Activated gamma-delta T cell (primary cell): ENCODE measurements at places on chromosomes 12 and 14.

DNA sequence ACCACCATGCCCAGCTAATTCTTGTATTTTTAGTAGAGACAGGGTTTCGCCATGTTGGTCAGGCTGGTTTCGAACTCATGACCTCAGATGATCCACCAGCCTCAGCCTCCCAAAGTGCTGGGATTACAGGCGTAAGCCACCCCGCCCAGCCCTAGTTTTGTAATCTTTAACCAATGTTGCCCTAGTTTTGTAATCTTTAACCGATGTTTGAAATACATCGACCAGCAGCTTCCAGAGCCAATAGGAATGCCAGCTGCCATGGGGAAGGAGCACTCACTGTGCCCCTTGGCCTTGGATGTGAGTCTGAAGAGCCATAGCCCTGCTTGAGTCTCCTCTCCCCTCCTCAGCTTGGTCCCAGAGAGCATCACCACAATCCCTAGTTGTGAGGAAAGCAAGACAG, 209.3 kb upstream of the RGS6 start:
- no peak for DNase-seq

- no peak for DNase-seq
Measured at GRCh38 chr12:57545809-57546437, 1.1 kb downstream of the DCTN2 start.

DNA sequence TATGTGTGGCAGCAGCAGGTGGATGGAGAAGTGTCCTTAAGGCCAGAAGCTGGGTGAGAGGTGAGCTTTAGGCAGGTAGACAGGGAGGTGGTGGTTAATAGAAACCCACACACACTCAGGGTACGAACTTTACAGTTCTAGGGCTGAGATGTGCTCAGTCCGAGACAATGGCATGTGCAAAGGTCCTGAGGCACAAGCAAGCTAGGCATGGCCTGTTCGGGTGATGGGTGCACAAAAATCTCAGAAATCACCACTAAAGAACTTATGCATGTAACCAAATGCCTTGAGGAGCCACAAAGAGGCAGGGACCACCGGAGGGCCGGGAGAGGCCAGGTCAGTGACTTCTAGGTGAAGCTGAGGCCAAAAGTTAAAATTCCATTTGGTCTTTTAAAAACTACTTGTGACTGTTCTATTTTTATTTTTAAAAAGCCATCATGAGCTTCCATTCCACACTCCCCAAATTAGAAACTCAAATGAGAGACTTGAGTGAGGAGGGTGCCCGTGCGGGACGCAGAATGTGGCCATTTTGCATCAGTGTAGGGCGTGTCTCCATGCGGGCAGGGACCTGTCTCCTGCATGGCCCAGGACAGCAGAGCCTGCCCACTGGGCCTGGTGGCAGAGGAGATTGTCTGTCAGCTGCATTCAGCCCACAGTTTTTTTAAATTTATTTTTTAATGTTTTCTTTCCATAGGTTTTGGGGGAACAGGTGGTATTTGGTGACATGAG, 4.0 kb downstream of the RFLNA start:
- DNase-seq: no peak

GRCh38 chr14:20734430-20734806, 11.3 kb upstream of the EDDM3A start:
- DNase-seq: no peak

DNA sequence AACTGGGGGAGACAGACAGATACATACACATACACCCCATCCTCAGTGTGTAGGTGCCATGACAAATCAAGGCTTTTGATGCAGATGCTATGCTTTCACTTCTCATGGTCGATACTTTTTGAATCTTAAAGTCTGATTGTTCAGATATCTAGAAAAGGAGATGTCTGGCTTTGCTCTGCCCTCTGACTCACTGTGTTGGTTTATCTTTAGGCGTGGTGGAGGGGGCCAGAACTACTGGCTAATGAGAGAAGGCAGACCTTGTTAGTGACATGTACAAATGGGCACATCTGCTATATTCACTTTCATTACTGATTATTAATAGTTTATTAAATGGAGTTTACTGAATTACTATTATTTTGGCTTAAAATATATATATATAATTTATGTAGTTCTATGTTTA, 444.3 kb upstream of the RGS6 start:
- DNase-seq: no peak

DNA sequence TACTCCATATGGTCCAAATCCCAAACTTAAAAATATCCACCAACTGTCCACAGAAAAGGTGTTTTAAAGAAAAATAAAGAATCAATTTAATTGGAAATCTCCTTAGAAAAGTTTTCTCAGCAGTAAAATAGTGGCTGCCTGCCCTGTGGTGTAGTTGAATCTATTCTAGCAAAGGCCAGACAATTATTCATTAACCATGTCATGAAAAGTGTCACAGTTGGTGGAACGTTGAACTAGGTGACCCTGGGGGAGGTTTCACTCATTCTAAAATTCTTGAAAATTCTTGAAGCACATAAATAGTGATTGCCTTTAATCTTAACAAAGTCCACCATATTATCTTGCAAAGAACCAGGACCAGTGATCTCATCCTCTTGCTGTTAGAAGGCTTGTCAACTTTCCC, 78.4 kb upstream of the GZMB start:
- DNase-seq: no peak

- no peak for DNase-seq
Measured at GRCh38 chr14:93540235-93540634, 109.5 kb downstream of the UNC79 start.

DNA sequence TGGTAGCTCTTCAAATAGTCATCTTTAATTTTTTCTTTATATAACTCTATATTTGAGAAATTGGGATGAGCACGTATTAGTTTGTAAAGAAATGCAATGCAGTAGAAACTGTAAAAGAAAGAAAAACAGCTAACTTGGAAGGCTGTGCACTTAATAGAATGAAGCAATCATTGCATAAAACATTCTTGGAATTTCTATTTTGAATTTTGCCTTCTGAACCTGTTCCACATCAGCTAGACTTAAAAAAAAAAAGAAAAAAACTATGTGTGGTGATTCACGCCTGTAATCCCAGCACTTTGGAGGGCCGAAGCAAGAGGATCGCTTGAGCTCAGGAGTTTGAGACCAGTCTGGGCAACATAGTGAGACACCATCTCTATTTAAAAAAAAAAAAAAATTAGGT, 29.4 kb downstream of the SCN8A start:
- DNase-seq: no peak

GRCh38 chr12:118432812-118433545, 56.6 kb downstream of the SUDS3 start:
- no peak for DNase-seq

GRCh38 chr14:32939254-32940065, 781 bp downstream of the NPAS3 start:
- DNase-seq: no peak

- DNase-seq: no peak
Measured at GRCh38 chr14:88914956-88915355, 90.5 kb downstream of the TTC8 start.

DNA sequence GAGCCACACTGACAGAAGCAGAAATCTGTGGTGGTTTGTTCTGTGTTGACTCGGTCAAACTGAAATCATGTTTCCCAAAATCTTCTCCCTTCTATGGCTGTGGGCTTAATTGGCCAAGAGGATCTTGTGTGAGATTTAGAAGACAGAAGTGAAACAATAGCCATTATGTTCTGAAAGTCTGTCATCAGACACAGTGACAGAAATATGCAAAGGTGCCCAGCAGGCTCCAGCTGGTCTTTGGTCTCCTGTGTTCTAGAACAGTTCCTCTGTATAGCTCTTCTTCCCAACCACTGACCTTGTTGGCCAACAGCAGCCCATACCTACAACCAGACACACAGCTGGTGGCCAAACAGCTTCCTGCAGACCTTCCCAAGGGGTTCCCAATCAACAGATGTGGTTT, 25.0 kb upstream of the COCH start:
- DNase-seq: no peak

- no peak for DNase-seq
Measured at GRCh38 chr12:50776749-50777728, 13.1 kb downstream of the ATF1 start.

DNA sequence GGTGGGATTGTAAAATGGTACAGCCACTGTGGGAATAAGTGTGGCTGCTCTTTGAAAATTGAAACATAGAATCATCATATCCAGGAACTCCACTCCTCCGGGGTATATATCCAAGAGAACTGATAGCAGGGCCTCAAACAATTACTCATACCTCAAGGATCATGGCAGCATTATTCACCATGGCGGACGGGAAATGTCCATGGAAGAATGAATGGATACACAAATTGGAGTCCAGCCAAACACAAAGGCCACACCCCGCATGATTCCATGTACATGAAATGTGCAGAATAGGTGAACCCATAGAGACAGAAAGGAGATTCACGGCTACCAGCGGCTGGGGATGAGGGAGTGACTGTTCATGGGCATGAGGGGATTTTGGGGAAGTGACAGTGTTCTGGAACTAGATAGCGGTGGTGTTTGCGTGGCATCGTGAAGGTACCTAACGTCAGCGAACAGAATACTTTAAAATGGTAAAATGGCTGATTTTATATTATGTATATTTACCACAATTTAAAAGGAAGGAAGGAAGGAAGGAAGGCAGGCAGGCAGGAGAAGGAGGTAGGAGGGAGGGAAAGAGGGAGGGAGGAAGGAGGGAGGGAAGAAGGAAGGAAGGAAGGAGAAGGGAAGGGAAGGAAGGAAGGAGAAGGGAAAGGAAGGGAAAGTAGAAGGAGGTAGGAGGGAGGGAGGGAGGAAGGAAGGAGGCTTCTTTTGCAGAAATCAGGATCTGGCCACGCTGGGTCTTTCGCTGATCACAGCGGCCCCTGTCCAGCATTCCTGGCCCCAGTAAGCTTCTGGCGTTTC, 14.1 kb upstream of the NCOR2 start:
- DNase-seq: no peak

GRCh38 chr14:67999705-68000384, 180.3 kb downstream of the RAD51B start:
- DNase-seq: no peak

- DNase-seq: no peak
Measured at GRCh38 chr12:20423557-20423956, 55.2 kb downstream of the PDE3A start.

DNA sequence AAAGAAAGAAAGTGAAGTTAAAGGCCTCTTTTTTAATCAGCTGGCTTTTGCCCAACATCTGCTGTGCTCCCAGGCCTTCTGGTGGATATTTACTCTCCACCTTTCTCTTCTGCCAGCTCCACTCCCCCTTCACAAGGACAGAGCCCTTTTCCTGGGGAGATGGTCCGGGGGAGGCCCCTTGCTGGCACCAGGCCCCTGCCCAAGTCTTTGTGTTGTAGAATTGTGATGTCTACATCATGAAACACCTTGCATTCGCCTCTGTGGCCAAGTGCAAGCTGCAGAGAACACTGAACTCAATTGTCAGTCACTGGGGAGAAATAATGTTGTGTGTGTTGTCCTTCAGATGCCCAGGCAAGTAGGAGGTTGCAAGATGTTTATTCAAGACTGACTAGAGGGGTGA, 150.3 kb downstream of the DPF3 start:
- DNase-seq: no peak

DNA sequence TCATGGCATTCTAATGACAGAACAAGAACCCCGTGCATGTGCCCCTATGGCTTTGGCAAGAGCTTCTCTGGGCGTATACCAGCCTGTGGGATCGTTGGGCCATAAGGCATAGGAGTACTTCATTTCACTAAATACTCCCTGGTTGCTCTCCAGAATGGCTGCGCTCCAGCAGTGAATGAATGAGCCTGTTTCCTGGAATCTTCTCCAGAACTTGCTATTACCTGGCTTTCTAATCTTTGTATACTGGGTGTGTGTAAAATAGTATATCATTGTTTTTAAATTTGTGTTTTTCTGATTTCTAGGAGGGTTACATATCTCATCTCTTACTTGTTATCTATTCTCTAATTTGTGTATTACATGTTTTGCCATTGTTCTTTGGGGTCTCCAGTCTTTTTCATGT, 28.6 kb upstream of the EMP1 start:
- DNase-seq: no peak

GRCh38 chr12:111598637-111599452, at the start of gene ATXN2:
TSS of gene ATXN2 (minus strand) at chr12:111599315. CDS start at chr12:111599034, 281 bp downstream.
- DNase-seq: peak; percentile 65

DNA sequence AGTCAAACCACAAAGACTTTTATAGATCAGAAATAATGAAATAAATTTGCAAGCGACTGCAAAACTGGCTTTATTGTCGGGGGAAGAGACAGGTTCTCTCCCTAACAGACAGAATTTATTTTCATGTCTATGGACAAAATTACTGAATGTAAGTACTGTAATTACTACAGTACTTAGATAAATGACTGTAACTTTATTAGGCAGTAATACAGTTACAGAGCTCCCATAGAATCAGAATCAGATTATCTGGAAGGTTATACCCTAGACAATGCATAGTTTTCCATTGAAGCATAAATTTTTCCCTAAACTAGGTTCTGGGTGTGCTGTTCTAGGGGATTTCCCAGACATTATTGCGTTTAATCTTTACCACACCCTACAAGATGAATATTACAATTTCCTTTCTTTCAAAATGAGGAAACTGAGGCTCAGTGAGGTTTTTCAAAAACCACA, 114.2 kb downstream of the C12orf75 start:
- no peak for DNase-seq

DNA sequence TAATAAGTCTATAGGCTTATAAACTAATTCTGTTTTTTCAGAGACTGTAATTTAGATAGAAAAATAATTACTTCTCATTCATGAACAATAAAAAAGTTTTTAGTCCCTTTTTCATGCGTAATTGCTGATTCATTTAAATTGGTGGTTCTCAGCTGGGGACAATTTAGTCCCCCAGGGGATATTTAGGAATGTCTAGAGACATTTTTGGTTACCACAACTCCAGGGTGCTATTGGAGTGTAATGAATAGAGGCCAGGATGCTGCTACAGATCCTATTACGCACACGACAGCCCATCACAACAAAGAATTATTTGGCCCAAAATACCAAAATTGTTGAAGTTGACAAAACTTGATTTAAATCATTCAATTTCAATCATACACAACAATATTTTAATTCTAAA, 22.8 kb upstream of the VCPKMT start:
- no peak for DNase-seq

GRCh38 chr14:101915871-101916815, 48.2 kb upstream of the DYNC1H1 start:
- DNase-seq: no peak

DNA sequence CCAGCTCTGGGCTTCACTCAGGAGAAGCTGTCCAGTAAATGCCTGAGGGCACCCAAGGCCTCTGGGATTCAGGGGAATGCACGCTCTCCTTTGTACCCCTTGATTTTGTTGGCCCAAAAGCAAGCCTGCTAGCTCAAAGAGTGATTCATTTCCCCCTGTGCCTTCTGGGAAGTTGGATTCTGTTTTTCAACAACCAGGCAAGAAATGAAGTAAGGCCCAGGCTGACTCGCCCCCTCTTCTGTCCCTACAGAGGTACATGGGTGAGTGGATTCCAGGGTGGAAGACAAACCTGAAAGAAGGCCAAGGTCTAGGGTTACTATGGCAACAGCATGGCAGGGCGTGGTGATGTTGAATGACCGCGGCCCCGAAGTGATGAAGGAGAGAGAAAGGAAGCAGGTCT, 9.3 kb upstream of the SERPINA5 start:
- DNase-seq: no peak
